ENCODE measurements at places on chromosomes 5 and 9. TPM values are rescaled to one million over a fixed set of nuclear protein-coding genes. Genes with fewer than 3 reads are reported as not detected.

- no peak for DNase-seq
Measured at GRCh38 chr9:95793924-95794828, 81.3 kb upstream of the ERCC6L2 start.

DNA sequence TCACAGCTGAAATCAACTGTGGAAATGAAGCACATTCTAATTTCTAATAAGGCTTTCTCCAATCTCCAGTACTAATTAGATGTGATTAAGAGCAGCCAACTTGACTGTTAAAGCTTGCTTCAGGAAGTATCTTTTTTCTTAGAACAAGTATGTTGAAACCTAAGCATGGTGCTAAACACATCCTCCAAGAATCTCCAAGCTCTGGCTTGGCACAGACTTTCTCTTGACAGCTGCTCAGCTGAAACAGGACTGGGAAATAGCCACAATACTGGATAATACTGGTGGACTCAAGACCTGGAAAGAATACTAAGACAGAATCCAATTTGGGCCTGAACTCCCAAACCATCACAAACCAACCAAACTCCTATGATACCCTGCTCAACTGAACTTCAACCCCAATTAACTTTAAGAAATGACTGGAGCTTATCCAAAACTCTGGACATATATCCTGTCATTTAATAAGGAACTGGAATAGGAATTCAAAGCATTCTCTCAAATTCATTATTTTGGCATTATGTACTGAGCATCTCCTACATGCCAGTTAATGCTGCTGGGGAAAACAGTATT is 16.2 kb downstream of the PRKAA1 start:
- DNase-seq, result no peak

DNA sequence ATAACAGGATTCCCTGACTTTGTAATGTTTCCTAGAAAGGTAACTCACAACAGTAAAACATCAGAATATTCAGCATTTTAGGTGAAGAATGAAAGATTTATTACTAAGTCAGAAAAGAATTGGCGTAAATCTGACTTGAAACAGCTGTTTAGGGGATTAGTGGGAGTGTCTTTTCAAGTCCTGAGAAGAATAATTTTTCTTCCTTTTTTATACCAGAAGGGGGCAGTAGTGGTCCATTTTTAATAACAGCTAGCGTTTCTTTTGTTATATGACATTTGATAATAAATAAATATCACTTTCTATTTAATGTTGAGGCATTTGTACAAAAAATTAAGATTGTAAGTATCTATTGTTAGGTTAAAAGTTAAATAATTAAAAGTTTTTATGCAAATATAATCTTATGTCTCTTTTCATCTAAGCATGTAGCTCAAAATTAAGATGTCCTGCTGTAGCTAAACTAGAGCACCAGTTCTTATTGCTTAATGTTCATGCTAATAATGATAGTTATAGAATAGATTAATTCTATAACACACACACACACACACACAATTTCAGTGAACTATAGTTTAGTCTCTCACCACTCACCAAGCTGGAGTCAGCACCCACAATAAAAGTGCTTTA is 258.7 kb upstream of the ARRDC3 start:
- no peak for DNase-seq

- DNase-seq, result no peak
Measured at GRCh38 chr5:145718956-145719355, 116.2 kb downstream of the PRELID2 start.

The ABO gene
- total RNA-seq, result not detected

DNA sequence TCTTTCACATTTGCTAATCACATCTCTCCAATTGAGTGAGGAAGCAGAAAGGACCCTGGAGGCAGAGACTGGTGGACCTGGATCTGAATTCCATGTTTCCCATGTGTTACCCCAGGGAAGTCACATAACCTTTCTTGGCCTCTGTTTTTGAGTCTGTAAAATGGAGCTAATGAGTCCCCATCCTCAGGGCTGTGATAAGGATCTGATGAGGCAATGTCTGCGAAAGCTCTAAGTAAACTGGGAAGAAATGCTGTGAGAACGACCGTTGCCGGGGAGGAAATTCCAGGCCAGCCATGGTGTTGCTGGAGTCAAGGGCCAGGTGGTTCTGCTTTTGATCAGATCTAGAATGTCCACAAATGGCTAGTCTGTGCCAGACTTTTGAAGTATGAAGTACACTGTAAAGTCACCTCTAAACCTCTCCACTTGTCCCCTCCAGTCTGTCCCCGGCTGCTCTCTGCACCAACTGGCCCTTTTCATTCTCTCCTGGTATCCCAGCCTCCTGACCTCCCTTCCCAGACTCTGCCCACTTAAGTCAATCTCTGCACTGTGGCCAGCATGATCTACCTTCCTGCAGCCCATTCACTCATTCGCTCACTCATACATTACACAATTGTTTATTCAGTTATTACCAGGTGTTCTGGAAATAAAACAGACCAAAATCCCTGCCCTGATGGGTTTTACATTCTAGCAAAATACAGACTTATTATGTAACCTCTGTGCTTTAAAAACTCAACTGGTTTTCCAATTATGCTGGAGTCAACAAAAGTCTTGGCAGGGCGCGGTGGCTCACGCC is 32.5 kb upstream of the N4BP3 start:
- no peak for DNase-seq
